ENCODE measurements at places on chromosomes 1 and 21.

GRCh38 chr1:41915786-41916571 is 2.7 kb downstream of the HIVEP3 start:
- peak; percentile 69 for DNase-seq

GRCh38 chr21:23534850-23535249 is 2072.4 kb downstream of the MRPL39 start:
- DNase-seq = no peak

DNA sequence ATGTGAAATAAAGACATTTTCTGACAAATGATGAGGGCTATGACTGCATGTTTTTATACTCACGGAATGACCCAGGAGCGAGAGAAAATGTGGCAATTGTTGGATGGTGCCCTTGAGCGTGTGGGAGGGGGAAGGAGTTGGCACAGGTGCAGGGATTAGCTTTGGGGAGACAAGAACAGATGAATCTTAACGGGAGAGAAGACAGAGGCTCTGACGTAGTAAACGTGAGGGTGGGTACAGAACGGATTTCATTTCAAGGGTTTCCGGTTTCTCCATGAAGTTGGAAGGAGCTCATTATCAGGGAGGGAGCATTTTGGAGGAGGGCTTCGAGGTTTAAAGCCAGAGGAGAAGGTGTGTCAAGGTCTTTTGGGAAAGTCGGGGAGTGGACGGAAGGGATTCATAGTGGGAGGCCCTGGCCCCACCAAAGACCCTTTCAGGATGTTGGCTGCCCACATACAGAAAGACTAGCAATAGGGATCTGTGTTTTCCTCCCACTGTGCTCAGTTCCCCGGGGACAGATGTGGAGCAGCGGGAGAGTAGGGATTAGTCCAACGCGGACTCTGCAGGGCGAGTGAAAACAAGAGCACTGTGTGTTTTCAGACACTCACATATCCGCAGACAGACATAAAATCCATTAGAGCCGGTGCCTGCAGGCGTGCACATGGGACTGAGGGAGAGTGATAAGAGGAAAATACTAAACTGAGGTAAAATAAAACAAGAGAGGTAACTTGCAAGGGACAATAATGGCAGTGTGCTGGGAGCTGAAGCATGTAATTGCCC is 584.1 kb downstream of the AJAP1 start:
- DNase-seq = no peak

GRCh38 chr1:30229557-30229956 is 493.8 kb downstream of the MATN1 start:
- no peak for DNase-seq

DNA sequence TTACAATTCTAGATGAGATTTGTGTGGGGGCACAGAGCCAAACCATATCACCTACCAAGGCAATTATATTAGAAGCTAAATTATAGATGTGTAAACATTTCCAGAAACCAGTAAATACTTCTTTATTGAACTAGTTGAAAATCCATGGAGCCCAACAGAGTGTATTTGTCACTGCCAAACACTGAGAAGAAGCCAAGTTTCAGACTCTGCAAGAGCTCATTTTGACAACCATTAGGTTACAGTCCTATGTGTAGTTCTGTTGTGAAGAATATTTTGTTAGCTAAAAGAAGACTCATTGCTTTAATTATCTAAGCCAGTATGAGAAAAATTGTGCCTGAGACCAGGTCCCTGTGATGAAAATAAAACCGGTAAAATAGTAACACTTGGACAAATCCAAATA is 358.9 kb upstream of the SGIP1 start:
- DNase-seq = no peak

GRCh38 chr1:183097438-183098051 is 74.3 kb downstream of the LAMC1 start:
- no peak for DNase-seq

- DNase-seq = no peak
These were observed 601.0 kb downstream of the NUF2 start for GRCh38 chr1:163922743-163923201.

- no peak for DNase-seq
These were observed 62.3 kb downstream of the HLCS start for GRCh38 chr21:36904093-36904666.

GRCh38 chr1:26291939-26292338 is 12.1 kb downstream of the SH3BGRL3 start:
- DNase-seq = no peak

DNA sequence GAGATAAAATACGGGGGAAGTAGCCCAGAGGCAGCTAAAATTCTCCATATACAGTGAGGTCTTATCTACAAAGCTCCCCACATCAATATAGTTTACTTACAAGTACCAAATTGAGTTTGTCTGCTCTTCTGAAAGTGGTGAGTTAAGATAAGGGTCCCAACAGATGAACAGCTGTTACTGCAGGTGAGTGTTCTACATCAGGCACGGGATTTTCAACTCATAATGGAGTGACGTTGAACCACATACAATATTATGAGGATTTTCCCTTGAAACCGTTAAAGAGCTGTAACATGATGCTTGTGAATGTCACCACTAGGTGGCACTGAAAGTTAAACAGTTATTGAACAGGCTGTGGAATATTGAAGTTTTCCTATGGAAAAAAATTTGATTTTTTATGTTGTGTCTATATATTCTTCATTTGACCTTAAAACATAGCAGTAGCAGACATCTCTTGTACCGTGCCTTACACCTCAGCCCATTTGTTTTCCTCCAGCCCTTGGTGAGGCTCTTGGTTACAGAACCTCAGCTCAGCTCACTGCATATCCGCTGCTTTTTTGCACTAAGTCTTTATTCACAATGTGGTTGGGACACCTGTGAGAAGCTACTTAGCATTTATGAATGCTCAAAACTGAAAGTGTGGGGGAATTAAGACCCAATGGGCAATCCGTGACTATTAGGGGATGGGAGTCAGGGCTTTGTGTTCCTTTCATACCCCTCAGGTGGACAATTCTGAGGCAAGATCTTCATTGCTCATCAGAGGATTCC is 23.2 kb downstream of the CD1D start:
- DNase-seq = peak; percentile 79

DNA sequence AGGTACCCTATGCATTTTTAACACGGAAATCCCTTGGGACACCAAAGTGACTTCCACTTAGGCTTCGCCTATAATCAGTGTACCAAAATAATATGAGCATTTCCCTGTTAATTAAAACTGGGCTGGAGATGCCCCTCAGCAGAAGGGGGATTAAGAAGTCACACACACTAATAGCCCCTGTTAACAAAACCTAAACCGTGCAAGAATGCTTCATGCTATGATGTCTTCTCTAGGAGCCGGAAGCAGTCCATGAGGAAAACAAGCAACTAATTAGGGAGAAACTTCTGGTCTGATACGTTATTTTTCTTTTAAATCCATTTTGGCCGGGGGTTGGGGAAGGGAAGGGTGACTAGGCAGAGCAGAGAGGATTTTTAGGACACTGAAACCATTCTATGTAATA is 123.4 kb downstream of the ESRRG start:
- no peak for DNase-seq

DNA sequence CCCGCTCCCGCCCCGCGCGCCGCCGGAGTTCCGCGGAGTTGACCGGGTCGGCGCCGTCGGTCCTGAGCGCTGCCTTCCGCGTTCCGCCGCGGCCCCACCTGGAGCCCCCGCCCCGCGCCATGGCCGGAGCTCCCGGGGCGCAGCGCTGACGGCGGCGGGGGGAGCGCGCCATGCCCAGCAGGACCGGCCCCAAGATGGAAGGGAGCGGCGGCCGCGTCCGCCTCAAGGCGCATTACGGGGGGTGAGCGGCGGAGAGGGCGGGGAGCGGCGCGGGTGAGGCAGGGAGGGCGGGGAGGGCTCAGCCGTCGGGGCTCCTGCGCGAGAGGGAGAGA is 216 bp downstream of the PRKCZ start:
- no peak for DNase-seq

Measured in NCI-H510A treated with DMSO at 0.1 percent for 48 hours (cell line).